Activated naive CD4-positive, alpha-beta T cell treated with anti-CD3 and anti-CD28 coated beads for 36 hours (primary cell): ENCODE measurements at places on chromosomes 4 and X. TPM values are rescaled to one million over a fixed set of nuclear protein-coding genes. Genes with fewer than 3 reads are reported as not detected.

- DNase-seq = no peak
Measured at GRCh38 chr4:25020236-25020635, 10.5 kb downstream of the LGI2 start.

GRCh38 chr4:39312816-39313215, 53.3 kb downstream of the RFC1 start:
- no peak for DNase-seq

DNA sequence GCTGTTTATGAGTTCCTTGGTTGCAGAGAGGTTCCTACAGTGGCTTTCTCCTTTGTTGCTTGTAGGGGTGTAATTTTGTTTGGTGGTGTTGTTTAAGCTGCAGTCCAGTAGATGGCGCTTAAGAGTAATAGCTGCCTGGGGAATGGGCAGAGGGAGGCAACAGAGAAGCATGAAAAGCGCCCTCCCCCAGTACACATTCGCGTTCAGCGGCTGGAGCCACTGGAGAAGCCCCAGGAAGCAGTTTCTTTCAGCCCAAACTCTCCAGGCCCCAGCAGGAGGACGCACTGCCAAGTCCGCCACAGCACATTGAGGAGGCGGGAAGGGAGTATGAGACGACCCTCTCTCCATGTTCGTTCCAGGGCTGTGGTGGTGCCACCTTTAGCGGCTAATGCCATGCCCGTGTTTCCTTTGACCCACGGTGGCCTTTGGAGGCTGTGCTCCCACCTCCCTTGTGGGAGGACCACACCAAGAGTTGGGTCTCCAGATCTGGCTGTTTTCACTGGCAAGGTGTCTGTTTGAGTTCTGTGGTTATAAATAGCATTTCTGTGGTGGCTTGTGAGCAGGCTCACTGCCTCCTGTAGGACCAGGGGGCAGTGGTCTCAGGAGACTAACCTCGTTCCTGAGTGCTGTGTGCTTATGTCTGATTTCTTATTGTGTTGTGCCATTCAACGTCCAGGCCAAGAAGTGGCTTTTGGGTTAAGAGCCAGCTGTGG, 252.3 kb downstream of the ARHGAP10 start:
- peak; percentile 19 for DNase-seq

GRCh38 chrX:2578864-2579263, 78.1 kb upstream of the DHRSX start:
- DNase-seq = no peak

PAGE2 gene
- not detected for total RNA-seq
